NCI-H345 (cell line): ENCODE measurements at places on chromosomes 7 and 10.

DNA sequence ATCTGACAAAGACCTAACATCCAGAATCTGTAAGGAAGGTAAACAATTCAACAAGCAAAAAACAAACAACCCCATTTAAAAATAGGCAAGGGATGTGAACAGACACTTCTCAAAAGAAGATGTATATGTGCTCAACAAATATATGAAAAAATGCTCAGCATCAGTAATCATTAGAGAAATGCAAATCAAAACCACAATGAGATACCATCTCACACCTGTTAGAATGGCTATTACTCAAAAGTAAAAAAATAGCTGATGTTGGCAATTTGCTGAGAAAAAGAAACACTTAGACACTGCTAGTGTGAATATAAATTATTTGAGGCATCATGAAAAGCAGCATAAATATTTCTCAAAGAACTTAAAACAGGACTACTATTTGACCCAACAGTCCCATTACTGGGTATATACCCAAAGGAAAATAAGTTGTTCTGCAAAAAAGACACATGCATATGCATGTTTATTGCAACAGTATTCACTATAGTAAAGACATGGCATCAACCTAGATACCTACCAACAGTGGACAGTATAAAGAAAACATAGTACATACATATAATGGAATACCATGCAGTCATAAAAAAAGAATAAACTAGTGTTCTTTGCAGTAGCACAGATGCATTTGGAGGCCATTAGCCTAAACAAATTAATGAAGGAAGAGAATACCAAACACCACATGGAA, 980.1 kb downstream of the KCNMA1 start:
- DNase-seq, result no peak

- no peak for DNase-seq
Observed at GRCh38 chr7:99124236-99124635, 19.7 kb downstream of the SMURF1 start.

DNA sequence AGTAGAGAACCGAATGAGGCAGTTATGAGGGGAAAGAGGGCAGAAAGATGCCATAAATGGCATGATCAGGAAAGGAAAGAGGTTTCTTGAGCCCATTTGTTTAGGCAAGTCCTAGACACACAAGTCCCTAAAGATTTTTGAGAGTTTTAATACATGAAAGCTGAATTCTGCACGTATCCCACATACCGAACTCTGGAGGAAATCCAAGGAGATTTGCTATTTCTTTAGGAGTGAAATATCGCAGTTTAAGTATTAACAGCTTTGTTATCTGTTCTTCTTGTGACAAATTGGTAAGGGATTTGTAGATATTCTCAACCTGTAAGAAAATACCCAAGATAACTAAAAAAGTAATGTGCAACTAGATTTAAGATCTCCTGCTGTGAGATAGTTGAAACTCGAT, 23.7 kb upstream of the CUBN start:
- DNase-seq, result no peak

DNA sequence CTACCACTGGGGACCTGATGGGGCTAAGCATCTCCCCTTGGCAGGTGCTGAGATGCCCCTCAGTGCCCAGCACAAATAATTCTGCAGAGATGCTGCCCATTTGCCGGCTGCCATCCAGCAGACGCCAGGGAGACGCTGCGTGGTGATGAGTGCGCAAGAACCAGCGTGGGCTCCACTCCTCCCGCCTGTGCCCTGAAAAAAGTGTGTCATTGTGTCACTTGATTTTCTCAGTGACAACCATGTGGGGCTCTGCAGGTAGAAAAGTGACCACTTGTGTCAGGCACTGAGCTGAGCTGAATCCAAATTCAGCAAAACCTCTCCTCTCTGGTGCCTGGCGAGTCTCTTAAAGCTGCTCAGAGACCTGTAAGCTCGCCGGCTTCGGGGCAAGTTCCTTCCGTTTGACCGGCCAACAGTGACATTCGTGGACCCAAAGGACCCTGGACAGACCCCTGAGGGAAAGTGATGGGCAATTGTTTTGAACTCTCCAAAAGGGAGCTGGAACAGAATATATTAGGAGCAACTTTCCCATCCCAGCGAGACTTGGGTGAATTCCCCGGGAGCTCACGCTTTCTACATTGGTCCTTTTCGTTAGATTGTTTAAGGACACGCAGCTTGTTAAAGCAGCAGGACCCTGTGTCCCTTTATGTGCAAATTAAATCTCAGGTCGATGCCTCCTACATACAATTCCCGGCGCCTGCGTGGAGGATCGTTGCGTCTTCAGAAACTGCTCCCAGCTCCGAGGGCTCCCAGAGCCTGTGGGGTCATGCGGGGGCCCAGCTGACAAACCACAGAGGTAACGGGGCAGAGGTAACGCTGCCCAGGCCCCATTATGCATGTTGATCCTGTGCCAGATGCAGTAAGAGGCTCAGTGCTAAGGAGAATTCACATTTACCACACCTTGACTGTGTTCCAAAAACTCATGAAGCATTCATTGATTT, 332.7 kb downstream of the ADARB2 start:
- DNase-seq, result no peak

- DNase-seq, result no peak
Observed at GRCh38 chr7:157621131-157621681, 284.4 kb downstream of the DNAJB6 start.

- DNase-seq, result no peak
Observed at GRCh38 chr7:30671793-30672465, 10.3 kb downstream of the CRHR2 start.

- DNase-seq, result no peak
Observed at GRCh38 chr7:69857014-69857413, 258.7 kb downstream of the AUTS2 start.

GRCh38 chr10:62127975-62128374, 140.7 kb downstream of the RTKN2 start:
- DNase-seq, result no peak

DNA sequence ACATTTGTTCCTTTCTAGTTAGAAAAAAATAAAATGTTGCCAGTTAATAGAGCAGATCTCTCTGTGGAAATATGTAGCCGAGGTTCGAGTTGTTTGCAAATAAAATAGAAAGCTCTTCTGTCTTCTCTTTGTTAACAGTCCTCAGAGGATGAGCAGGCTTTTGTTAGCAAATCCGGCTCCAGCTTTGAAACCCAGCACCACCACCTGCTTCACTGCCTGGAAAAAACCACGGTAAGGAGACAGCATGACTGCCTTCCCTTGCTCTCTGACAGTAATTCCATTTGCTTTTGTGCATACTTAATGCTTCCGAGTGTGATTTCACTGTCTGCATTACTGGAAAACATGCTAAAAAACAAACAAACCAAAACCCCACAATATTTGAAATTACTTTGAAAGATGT, 115.6 kb downstream of the TSPAN12 start:
- DNase-seq, result peak; percentile 86

GRCh38 chr7:141157138-141157765, 83.4 kb downstream of the TMEM178B start:
- no peak for DNase-seq

- DNase-seq, result no peak
Observed at GRCh38 chr7:133491201-133491691, 238.4 kb downstream of the EXOC4 start.

GRCh38 chr10:44982496-44982895, 3.9 kb upstream of the DEPP1 start:
- no peak for DNase-seq

DNA sequence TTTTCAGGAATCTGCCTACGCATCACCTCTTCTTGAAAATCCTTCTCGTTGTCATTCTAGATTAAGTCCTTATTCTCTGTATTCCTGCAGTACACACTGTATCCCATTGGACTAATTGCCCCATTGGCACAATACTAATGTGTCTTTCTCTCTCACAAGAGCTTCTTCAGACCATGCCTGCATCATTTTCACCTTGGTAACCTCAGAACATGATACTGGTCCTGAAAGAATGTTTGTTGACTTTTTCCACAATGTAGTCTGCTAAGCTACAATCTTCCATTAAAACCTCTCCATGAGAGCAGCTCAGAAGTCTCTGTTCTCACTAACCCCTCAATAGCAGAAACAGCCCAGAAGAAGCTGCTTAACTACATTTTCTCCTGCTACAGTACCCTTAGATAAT, 270.7 kb downstream of the PCDH15 start:
- no peak for DNase-seq

- no peak for DNase-seq
Observed at GRCh38 chr7:147012666-147013065, 896.1 kb downstream of the CNTNAP2 start.

- no peak for DNase-seq
Observed at GRCh38 chr10:28878236-28878970, 201.1 kb downstream of the BAMBI start.

DNA sequence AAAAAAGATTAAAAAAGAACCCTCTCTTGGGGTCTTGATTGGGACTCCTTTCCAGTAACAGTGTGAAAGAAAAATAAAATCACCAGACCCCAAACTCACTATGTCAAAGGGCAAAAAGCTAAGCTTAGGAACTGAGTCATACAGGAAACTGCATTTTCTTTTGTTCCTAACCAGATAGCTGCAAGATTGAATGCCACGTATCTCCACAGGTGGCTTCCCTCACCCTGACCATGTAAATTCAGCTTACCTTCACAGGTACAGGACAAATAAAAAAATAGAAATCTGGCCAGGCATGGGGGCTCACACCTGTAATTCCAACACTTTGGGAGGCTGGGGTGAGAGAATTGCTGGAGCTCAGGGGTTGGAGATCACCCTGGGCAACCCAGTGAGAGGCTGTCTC, 32.5 kb upstream of the EIF4H start:
- DNase-seq, result no peak

- DNase-seq, result no peak
Observed at GRCh38 chr7:2169923-2170575, 62.7 kb downstream of the MAD1L1 start.

GRCh38 chr7:157150882-157151281, 12.2 kb downstream of the UBE3C start:
- DNase-seq, result no peak

DNA sequence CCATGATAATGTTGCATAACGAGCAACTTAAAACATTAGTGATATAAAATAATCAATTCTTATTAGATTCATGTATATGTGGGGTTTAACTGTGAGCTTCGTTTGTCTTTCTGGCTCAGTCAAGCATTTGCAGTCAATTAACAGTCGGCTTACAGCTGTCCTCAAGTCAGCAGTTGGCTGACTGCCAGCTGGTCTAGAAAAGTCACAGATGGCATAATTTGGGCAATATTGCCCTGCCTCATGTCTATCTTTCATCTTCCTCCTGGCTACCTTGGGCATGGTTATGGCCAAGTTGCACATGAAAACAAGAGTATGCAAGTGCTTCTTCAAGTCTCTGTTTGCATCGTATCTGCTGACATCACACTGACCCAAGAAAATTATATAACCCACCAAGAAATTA, 186.1 kb upstream of the ZWINT start:
- peak; percentile 61 for DNase-seq

GRCh38 chr10:28459453-28460144, 73.3 kb upstream of the WAC start:
- no peak for DNase-seq

- DNase-seq, result peak; percentile 63
Observed at GRCh38 chr7:36280840-36281812, 108.5 kb upstream of the ANLN start.

- DNase-seq, result no peak
Observed at GRCh38 chr7:132130497-132130896, 445.8 kb downstream of the PLXNA4 start.

DNA sequence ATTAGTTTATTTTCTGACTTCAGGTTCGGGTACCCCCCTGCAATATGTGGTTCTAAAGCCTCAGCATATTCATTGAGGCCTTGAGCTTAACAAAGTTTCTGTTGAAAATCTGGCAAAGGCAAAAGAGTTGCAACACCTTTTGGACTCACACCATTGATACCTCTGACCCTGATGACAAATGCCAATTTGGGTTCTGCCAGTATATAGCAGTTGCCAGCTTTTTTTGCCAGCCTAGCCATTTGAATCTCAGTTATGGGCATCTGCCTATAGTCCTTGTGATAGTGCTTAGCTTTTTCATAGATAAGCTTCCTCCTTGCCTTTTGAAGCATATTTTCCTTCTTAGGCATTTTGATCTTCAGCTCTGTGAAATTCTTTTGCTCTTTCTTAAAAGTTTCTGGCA, 31.9 kb downstream of the LIPJ start:
- no peak for DNase-seq

GRCh38 chr10:17766731-17767130, 14.7 kb downstream of the TMEM236 start:
- no peak for DNase-seq

GRCh38 chr10:69567920-69568319, 5.3 kb downstream of the NEUROG3 start:
- DNase-seq, result no peak

DNA sequence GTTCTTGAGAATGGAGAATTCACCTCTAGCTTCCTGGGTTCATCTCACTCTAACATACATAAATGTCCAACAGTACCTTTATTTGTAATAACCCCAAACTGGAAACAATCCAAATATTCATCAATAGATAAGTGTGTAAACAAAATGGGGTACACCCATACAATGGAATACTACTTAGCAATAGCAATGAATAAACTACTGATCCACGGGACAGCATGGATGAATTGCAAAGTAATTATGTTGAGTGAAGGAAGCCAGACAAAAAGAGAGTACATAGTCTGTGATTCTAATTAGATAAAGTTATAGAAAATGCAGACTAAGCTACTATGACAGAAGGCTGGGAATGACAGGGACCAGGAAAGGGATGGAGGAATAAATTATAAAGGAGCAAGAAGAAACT, 391.3 kb downstream of the CCSER2 start:
- no peak for DNase-seq

GRCh38 chr10:3421537-3422257, 249.1 kb upstream of the PITRM1 start:
- DNase-seq, result no peak

- DNase-seq, result peak; percentile 61
Observed at GRCh38 chr10:86287966-86288579, 78.5 kb downstream of the GRID1 start.

- no peak for DNase-seq
Observed at GRCh38 chr7:77253151-77253550, 53.5 kb upstream of the FGL2 start.

- no peak for DNase-seq
Observed at GRCh38 chr7:150385302-150385723, 6.2 kb downstream of the ZNF775 start.

GRCh38 chr10:23338886-23339285, 5.7 kb downstream of the C10orf67 start:
- DNase-seq, result no peak

DNA sequence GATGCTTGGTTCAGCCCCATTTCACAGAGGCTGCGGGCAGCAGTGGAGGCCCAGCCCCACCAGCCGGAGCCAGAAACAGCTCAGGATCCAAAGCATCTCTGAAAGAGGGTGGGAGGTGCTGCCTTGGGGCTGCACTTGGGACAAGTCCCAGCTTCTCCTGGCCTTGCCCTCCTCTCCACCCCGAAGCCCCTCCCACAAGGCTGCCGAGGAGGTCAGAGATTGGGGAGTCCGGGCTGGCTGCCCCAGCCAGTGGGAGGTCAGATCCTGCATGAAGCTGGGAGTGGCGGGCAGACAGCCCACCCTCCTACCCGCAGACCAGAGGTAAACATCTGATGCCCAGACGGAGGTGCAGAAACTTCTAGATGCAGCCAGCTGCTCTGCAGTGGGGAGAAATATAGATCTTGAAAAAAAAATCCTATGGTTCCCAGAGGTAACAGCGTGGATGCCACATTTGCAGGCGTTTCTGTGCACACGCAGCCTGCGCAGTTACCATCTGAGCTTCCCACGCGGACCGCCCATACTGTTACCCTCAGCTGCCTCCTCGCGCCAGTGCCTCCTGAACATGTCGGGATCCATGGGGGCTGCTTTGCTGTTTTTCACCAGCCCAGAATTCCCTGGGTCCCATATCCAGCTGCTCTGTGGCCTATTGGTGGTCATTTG, 36.9 kb upstream of the GNA12 start:
- no peak for DNase-seq
